Uterus (tissue), 4 donors: ENCODE measurements at places on chromosomes 7 and 10. TPM values are rescaled to one million over a fixed set of nuclear protein-coding genes. Genes with fewer than 3 reads are reported as not detected.

Gene SYPL1
- total RNA-seq, result 129 TPM

Gene WIPF3
- 0.35 TPM for total RNA-seq

GRCh38 chr10:77160679-77161078, 476.9 kb downstream of the KCNMA1 start:
- DNase-seq, result no peak

DNA sequence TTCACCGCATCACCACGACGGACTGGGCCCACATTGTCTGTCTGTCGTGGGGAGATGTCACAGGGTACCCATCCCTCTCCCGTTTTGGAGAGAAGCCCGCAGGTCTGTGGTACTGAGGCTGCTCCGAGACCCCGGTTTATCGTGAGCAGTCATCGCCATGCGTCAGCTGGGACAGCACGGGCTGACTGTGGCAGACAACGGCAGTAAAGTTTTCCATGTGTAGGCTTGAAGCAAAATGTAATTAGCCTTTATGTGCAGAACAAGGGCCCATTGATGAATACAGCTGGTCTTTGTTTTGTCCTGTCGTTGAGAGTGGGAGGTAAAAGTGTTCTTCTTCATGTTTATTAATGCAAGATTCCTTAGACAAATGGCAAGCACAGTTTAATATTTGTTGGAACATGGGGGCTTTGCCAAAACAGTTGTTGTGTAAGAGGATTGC, 167.4 kb upstream of the SH2B2 start:
- no peak for DNase-seq

GRCh38 chr7:156191090-156191489, 378.8 kb upstream of the SHH start:
- DNase-seq, result no peak

GRCh38 chr10:119957451-119957850, 64.9 kb downstream of the SEC23IP start:
- no peak for DNase-seq

GRCh38 chr7:104074529-104074928, 85.1 kb upstream of the RELN start:
- no peak for DNase-seq

GRCh38 chr10:109992485-109992884, 15.3 kb upstream of the ADD3 start:
- no peak for DNase-seq

GRCh38 chr7:68133045-68133444, 1136.4 kb downstream of the TYW1 start:
- no peak for DNase-seq

DNA sequence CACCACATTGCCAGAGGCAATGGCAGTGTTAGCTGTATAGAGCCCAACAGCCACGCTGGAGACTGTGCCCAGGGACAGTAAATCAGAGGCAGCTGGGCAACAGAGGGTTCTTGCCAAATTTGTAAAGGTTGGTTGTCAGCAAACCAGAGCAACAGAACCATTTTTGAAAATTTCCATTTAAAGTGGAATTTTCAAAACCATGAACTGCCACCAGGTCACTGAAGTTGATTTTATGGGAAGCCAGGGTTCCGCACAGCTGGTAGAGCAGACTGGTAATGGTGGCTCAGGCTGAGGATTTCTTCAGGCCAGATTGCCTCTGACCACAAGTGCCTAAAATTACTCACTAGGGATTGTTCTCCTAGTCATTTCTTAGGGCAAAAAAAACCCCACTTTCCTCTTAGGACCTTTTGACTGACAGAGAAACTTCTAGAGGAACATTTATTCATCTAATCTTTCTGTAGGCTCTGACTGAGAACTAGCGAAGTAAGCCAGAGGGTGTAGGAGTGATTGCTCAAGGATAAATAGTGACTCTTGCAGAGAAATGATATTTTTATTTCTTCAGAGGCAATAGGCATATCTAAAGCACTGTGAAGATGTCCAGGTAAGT, 342.4 kb downstream of the BBS9 start:
- no peak for DNase-seq

- DNase-seq, result no peak
Observed at GRCh38 chr7:38374507-38374906, 101.1 kb upstream of the TARP start.

GRCh38 chr7:14805105-14805719, 97.3 kb downstream of the DGKB start:
- DNase-seq, result no peak
